ENCODE measurements at places on chromosomes 4 and X.

DNA sequence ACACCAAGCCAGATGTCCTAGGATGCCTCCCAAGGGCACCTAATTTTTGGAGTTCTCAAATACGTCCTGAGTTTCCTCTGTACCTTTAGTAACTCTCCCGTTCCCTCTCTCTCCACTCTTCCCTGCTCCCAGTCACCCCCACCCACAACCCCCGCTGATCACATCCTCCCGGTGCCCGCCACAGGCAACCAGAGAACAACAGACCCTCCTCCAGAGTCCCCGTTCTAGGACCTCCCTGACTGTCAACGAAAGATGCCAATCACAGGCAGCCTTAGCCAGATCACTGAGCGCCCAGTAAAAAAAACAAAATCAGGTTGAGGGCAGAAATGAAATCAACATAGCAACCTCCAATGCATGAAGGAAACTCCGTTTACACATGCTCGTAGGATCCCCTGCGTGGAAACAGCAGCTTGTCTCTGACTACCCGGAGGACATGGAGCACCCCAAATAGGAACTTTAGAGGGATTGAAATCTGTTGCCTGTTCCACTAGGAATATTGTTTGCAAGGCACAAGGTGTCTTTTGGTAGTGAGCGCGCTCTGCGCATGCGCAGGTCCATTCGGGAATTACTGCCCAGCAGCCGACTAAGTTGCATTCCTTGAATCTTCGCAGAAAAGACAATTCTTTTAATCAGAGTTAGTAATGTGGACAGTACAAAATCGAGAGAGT lies at the start of gene GABRB1:
Gene GABRB1, plus strand, starts transcription at position 557 of the 668 bp plus-strand sequence.
- DNase-seq: peak; percentile 46

DNA sequence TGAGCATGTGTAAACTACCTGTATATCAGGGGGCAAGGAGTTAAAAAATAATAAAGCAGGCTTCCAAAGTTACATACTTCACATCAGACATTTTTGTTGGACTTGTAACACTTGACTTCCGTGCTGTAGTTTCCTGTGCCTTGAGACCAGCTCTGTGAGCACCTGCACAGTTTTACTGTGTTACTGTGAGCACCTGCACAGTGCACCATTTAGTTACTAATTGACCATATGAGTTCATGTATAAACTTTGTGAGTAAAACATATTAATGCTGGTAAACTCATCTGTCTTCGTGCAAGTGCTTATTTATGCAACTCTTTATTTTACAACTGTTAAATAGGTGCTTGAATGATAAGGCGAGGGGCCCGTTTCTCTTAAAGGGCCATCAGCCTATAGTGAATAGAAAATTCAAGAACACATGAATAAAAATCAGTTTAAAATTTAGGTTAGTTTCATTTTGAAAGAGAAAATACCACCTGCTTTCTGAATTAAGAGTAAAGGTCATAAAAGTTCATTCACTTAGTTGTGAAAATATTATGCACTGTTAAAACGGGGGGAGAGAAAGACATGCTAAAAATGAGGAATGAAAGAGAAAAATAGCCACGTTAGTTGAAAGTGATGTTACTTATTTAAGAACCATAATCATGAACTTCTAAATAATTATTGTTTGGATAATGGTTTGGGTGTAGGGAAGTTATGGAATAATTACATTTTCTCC lies 42.4 kb downstream of the USP9X start:
- DNase-seq: no peak

DNA sequence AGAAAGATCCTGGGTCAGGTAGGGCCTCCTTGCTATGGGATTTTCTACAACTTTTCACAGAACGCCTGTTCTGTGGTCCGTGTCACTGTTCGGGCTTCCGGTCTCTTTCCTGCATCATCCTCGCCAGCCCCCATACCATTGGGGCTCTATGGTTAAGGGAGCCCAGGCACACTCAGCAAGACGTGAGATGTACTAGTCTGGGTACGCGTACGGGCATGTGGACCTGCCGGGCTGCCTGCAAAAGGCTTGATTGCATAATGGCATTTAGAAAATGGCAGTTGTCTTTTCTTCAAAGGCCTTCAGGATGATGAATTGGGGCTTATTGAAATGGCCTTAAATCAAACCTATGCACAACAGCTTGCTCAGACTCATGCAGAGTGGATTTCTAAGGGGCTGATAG lies 86.7 kb downstream of the CNGA2 start:
- DNase-seq: no peak

DNA sequence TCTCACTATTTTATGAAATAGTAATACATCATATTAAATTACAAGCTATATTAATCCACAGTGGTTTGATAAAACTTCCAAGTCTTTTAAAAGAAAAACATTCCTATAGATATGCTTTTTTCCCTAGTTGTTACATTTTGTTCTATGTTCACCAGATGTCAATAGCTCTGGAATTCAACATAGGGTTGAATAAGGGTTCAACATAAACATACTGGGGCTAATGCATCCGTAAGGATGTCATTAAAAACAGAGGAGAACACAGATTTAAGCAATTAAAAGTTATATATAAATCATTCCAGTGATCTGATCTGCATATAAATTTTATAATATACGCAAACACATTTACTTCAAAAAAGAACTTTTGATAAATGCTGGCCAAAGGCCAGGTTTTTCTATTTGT lies 32.5 kb downstream of the SULT1B1 start:
- no peak for DNase-seq

Measured in heart left ventricle (tissue), 16 donors.